NCI-H1436 treated with DMSO at 0.1 percent for 48 hours (cell line): ENCODE measurements at places on chromosomes 6 and 20.

DNA sequence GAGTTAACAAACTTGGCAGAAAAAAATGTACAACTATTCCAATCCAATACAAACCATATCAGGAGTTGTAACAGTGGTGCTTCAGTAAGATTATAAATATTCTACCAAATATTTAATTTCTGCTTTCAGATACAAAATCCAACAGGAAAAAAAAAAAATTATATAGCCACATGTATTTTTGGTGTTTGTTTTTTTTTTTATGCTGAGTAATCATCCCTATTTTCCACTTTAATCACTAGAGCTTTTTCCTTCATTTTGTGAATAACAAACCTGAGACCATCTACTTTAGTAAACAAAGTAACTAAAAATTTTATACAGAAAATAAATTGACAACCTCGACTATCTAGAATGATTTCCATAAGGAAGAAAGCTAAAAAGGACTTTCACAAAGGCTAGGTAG is 36.2 kb downstream of the MMS22L start:
- DNase-seq = no peak

DNA sequence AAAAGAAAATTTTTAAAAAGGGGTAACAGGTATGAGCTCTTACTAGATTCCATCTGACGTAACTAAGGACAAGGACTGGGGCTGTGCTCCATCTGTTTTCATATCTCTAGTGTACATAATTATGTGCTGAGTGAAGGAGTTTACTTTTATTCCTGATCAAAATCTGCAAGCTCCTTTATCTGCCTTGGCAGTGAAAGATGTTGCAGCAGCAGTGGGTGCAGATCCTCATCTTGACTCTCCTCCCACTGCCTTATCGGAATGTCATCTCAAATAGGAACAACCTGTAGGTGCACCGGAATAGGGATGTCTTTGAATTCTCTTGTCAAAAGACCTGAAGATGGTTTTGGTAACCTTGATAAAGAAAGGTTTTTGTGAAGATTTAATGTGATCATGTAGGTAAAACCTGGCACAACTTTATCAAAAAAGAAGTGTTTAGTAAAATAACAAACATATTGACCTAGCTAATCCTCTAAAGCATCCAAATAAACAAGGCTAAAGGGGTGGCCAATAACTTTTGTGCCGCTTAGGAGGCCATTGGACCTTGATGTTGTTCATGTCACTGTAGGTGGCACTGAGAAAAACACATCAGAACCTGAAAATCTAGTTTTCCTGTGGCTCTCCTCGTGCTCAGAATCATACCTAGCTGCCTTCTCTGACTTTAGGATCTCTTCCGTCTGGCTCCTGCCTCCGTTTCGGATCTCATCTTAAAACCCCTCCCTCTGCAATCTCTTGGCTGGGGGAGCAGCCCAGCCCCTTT is 19.0 kb upstream of the SLC16A10 start:
- DNase-seq = no peak

GRCh38 chr20:3081641-3082040 is 2.9 kb downstream of the AVP start:
- no peak for DNase-seq

GRCh38 chr6:30213957-30214656 is 901 bp upstream of the TRIM26 start:
- no peak for DNase-seq

GRCh38 chr6:120903836-120904235 is 430.4 kb downstream of the TBC1D32 start:
- no peak for DNase-seq

- DNase-seq = no peak
Observed at GRCh38 chr20:62832212-62832922, 15.5 kb downstream of the COL9A3 start.
